ENCODE measurements at places on chromosomes 13 and 19. TPM values are rescaled to one million over a fixed set of nuclear protein-coding genes. Genes with fewer than 3 reads are reported as not detected.

GRCh38 chr13:74101436-74101835, 32.8 kb downstream of the KLF12 start:
- no peak for DNase-seq

- DNase-seq: no peak
Observed at GRCh38 chr19:13881251-13881691, 4.3 kb downstream of the NANOS3 start.

DNA sequence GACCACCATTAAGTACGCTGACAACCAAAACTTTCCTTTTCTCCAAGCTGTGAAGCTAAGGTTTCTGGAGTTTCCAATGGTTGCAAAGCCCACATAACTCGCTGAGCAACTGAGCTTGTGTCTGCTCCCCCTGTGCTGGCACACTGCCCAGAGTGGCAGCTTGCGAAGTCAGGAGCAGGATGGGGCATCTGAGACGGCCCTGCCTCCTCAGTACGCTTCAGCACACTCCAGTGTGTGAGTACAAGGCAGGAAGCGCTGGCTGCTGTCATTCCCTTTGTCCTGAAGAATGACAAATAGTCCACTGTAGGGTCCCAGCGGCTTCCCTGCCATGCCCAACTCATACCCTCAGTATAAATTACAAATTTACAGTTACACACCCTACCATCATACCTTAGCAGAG, 51.5 kb downstream of the SKA3 start:
- peak; percentile 77 for DNase-seq

GRCh38 chr13:75181906-75182305, 300.1 kb downstream of the TBC1D4 start:
- DNase-seq: no peak

DNA sequence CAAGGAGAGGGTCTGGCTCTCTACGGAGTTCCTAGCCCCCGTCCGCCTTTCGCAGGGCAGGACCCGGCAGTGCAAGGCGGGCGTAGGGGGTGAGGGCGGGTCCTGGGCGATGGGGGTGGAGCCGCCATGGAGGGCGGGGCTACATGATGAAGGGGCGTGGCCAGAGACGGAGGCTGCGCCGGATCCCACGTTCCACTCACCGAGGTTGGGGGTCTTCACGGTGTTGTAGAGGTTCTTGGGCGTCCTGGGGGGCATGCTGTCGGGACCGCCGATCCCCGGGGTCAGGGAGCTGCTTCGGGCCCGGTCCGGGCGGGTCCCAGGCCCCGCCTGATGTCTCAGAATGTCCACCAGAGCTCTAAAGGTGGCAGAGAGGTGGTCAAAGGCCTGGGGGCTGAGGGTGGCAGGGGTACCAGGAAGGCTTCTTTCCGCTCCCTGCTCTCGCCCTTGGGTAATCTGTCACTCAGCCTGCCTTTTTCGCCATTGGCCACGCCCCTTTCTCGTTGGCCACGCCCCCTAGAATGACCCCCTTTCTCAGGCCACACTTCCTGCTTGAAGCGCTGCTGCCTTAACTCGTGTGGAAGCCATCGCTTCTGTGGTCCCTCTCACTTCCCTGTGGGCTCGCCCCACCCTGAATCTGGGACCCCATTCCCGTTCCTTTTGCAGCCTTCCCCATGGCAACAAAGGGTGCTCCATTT, 2.5 kb downstream of the SHISA7 start:
- no peak for DNase-seq

GRCh38 chr13:29888306-29888705, 37.9 kb upstream of the UBL3 start:
- DNase-seq: no peak

GRCh38 chr19:1513499-1514294, 878 bp upstream of the ADAMTSL5 start:
- DNase-seq: peak; percentile 72

GRCh38 chr19:17605761-17606589, 50.5 kb downstream of the COLGALT1 start:
- peak; percentile 86 for DNase-seq

- no peak for DNase-seq
Observed at GRCh38 chr13:46379611-46380010, 7.4 kb downstream of the RUBCNL start.

GRCh38 chr19:12092065-12092867, 27.7 kb downstream of the ZNF844 start:
- DNase-seq: no peak

GRCh38 chr13:101026736-101027398, 352.3 kb upstream of the TMTC4 start:
- no peak for DNase-seq

DNA sequence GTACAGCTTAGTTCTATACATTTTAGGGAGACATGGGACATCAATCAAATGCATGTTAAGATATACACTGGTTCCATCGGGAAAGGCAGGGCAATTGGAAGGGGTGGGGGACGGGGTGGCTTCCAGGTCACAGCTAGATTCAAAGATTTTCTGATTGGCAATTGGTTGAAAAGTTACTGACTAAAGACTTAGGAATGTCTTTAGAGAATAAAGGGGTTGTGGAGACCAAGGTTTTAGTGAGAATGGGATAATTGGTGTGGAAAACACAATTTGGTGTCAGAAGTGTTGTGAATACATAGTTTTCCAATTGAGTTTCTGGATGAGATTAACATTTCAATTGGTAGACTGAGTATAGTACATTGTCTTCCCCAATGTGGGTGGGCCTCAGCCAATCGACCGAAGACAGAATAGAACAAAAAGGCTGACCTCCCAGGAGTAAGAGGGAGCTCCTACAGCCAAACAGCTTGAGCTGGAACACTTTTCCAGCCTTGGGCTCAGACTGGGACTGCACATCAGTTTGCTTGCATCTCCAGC, 988 bp upstream of the CCDC169 start:
- no peak for DNase-seq

- DNase-seq: no peak
Observed at GRCh38 chr19:51780270-51780669, 14.7 kb upstream of the FPR3 start.

- DNase-seq: peak; percentile 27
Observed at GRCh38 chr19:10510301-10510802, 6.9 kb downstream of the S1PR5 start.

DNA sequence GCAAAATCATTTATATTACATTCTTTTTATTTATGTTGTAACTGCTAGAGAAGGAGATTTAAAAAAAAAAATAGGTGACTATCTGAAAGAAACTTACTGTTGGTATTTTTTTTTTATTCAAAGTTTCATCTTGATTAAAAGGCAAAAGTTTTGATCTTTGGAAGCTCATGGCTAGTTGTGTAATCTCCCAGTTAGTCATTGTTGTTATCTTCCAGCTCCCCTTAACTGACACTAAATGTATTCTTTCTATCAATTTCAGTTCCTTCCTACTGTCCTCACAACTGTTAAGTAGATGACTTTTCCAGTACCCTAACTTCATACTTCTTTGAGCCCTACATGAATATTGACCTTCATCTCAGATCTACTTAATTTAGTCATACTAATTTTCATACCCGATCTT, 71.1 kb downstream of the PIBF1 start:
- DNase-seq: no peak

DNA sequence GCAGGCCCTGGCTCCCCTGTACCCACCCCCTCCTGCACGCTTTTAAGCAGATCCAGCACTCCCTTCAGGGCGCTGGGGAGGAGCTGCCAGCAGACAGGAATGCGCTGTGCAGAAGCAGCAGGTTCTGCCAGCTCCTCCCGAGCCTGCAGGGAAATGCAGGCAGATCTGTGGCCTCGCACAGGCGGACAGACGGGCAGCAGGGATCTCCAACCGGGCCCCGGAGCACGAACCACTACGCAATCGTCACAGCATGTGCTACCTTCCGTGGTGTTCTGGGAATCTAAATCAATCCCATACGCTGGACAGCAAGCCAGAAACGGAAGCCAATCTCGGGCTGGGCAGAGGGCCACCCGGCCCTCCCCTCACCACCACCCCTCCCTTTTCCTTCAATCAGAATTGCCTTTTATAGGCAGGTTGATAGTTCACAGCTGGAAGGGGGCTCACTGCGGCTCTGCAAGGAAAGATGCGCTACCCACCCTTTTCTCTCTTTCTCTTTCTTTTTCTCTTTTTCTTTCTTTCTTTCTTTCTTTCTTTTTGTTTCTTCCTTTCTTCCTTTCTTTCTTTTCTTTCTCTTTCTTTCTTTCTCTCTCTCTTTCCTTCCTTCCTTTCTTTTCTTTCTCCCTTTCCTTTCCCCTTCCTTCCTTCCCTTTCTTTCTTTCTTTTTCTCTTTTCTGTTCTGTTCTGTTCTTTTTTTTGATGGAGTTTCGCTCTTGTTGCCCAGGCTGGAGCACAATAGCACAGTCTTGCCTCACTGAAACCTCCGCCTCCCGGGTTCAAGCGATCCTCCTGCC, 99.9 kb downstream of the GNG7 start:
- DNase-seq: peak; percentile 47

GRCh38 chr19:29510701-29511265, 15.0 kb upstream of the VSTM2B start:
- no peak for DNase-seq

GRCh38 chr13:26660766-26661165, 99.8 kb downstream of the GPR12 start:
- no peak for DNase-seq

GRCh38 chr19:29517412-29517811, 8.4 kb upstream of the VSTM2B start:
- no peak for DNase-seq

DNA sequence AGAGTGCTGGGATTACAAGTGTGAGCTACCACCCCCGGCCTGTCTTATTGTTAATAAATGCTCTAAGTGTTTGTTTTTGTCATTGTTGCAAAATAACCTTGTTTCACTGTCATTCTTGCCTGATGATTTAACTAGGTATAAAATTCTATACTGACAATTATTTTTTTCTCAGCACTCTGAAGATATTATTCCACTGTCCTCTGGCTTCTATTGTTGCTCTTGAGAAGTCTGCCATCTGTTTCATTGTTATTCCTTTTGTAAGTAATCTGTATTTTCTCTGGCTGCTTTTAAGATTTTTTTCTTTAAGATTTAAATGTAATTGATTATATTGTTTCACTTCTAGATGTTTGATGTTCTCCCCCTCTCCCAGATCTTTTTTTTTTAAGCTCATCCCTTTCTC, 17.6 kb downstream of the ZNF420 start:
- DNase-seq: no peak

- DNase-seq: peak; percentile 47
Observed at GRCh38 chr19:10936661-10937084, 8.1 kb downstream of the TIMM29 start.

GRCh38 chr19:39780894-39781293, 2.2 kb downstream of the LEUTX start:
- DNase-seq: no peak

- DNase-seq: no peak
Observed at GRCh38 chr13:89163096-89163495, 1491.9 kb downstream of the SLITRK5 start.

DNA sequence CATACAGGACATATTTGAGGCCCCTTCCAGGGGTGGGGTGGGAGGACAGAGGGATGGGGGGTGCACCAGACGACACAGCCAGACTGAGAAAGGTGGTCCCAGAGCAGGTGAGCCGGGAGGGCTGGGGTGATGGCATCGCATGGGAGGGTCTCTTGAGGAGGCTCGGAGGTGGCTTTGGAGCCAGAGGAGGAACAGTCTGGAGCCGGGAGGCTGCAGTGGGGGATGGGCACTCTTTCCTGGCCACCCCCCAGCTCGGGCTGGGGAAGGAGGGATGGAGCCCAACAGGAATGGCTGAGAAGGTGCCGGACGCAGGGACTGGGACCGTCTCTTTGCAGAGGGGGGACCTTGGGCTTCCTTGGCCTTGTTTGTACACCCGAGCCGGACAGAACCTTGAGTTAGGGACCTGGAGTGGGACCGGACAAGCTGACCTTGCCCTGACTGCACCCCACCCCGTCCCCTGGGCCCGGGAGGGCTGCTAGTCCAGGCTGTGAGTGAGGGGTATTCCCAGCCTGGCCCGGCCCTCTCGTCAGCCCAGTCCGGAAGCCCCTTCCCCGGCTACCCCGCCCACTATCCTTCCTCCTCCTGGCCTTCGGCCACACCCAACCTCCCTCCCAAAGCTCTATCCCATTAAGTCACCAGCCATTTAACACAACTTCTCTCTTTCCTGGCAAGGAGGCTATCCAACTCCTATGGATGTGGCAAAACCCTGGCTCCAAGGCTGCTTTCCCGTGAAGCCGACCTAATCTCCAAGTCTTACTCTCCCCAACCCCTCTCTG, 816 bp upstream of the TBXA2R start:
- no peak for DNase-seq

GRCh38 chr13:68851026-68851425, 1256.6 kb upstream of the ATXN8OS start:
- no peak for DNase-seq

GRCh38 chr19:55643003-55643886, at the start of gene ZNF581:
Gene ZNF581 (plus strand): TSS chr19:55643649. CDS start chr19:55644572, 923 bp downstream.
- peak; percentile 85 for DNase-seq

DNA sequence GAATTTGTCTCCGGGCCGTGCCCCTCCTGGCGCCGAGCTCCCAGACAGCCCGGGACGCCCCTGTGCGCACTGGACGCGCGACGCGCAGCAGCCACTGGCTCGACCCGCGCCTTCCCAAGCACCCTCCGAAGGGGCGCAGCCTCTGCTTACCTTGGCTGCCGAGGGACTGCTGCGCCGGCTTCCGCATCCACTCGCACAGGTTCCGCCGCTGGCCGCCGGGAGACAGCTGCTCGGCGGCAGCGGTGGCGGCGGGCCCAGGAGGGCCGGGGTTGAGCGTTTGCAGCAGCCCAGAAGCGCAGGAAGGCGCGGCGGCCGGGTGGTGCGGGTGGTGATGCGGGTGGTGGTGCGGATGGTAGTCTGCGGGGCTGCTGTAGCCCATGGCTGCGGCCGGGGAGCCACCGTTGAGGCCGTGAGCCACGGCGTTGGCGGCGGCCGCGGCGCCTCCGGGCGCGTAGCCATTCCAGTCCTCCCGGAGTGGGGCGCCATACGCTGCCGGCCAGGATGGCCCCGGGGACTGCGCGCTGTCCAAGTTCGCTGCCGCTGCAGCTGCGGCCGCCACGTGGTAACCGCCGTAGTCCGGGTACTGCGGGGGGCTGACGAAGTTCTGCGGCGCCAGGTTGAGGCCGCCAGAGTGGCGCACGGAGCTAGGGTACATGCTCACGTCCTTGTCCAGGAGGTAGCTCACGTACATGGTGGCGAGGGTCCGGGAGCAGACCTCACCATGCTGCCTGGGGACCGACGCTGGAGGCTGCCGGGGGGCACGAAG, 616 bp downstream of the CDX2 start:
- DNase-seq: no peak

The CLEC17A gene
- not detected for total RNA-seq

The VRK3 gene
- 68.4 TPM for total RNA-seq

The SARS2 gene
- 58.1 TPM for total RNA-seq

The YJEFN3 gene
- total RNA-seq: 10.4 TPM

The KLK3 gene
- not detected for total RNA-seq

The RYR1 gene
- total RNA-seq: 1.5 TPM

The CGB2 gene
- not detected for total RNA-seq

The TTC9B gene
- not detected for total RNA-seq

The RFPL4A gene
- not detected for total RNA-seq

The SPTBN4 gene
- total RNA-seq: 0.80 TPM

The IGFL1 gene
- not detected for total RNA-seq

The HTR2A gene
- not detected for total RNA-seq

The CEACAM5 gene
- 3.4 TPM for total RNA-seq

The CRLF1 gene
- total RNA-seq: 1.1 TPM

The NKPD1 gene
- total RNA-seq: 0.64 TPM

The FUT1 gene
- total RNA-seq: 2.9 TPM

The CEACAM7 gene
- 9.0 TPM for total RNA-seq

The ICAM5 gene
- total RNA-seq: 1.3 TPM

The SIGLEC8 gene
- not detected for total RNA-seq

The ANGPTL8 gene
- total RNA-seq: not detected

The MPND gene
- total RNA-seq: 21.1 TPM

The PRTN3 gene
- total RNA-seq: not detected

The UHRF1 gene
- total RNA-seq: 45.2 TPM
